ENCODE measurements at places on chromosomes 3 and 15.

GRCh38 chr3:5565026-5565425, 377.5 kb downstream of the EDEM1 start:
- no peak for DNase-seq

DNA sequence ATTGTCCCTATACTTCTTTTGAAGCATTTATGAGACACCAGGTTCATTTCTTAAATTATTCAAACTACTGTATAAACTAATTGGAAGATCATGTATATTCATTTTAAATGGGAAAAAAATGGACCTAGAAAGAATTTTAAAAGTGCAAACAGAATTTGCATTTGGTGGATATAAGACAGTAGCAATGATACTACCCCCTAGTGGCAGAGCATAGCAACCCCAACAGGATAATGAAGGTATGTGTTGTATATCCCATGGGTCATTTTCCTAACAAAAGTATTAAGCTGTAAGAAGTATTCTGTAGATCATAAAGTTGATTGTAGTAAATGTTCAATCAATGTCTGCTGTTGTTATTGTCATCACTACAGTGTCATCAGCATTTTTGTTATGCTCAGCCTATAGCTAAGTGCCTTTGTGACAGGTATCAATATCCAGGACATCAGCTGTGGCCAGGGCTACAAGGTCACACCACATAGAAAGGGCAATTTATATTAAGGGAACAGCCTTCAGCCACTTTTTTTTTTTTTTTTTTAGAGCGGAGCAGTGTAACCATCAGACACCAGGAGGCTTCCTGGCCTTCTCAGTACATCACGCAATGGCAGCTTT, 175.8 kb downstream of the FOXB1 start:
- DNase-seq, result no peak

- no peak for DNase-seq
These were observed 445.8 kb upstream of the NAALADL2 start for GRCh38 chr3:174413062-174413912.

- DNase-seq, result no peak
These were observed 913 bp upstream of the SCN5A start for GRCh38 chr3:38650248-38650951.

DNA sequence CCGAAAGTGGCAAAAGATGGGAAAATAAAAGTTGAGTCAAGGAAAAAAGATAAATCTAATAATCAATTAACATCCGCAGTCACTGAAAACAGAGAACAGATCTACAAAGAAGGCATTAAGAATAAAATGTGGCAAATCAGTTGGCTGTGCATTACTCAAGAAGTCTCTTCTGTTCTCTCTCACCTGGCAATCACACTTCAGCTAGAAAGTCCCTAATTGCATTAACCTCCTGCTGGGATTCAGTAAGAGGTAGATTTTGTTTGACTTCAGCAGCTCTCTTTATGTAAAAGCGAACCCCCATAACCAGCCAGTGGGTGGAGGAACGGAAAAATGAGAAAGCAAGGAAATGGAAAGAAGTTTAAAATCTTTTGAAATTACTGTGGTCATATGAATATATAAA, 94.7 kb upstream of the PLXND1 start:
- DNase-seq, result no peak

GRCh38 chr3:46670000-46670890, 23.2 kb downstream of the ALS2CL start:
- no peak for DNase-seq
